ENCODE measurements at places on chromosomes 3 and 15. TPM values are rescaled to one million over a fixed set of nuclear protein-coding genes. Genes with fewer than 3 reads are reported as not detected.

Gene GATM
- polyA plus RNA-seq: 23.8 TPM

Gene ZNF80
- polyA plus RNA-seq: 0.31 TPM

Gene ZPLD1
- not detected for polyA plus RNA-seq

Gene SPATA12
- polyA plus RNA-seq: not detected

Gene RLBP1
- polyA plus RNA-seq: not detected

Gene LRIG1
- polyA plus RNA-seq: 16.7 TPM

Gene TMEM40
- polyA plus RNA-seq: not detected

Gene GOLGA6D
- polyA plus RNA-seq: not detected

Gene VEPH1
- polyA plus RNA-seq: 0.32 TPM

Gene FRMD5
- polyA plus RNA-seq: 14.7 TPM

Measured in Purkinje cell (primary cell).